Left ventricle myocardium inferior (tissue), 1 donor: ENCODE measurements at places on chromosomes 11 and 22. TPM values are rescaled to one million over a fixed set of nuclear protein-coding genes. Genes with fewer than 3 reads are reported as not detected.

DNA sequence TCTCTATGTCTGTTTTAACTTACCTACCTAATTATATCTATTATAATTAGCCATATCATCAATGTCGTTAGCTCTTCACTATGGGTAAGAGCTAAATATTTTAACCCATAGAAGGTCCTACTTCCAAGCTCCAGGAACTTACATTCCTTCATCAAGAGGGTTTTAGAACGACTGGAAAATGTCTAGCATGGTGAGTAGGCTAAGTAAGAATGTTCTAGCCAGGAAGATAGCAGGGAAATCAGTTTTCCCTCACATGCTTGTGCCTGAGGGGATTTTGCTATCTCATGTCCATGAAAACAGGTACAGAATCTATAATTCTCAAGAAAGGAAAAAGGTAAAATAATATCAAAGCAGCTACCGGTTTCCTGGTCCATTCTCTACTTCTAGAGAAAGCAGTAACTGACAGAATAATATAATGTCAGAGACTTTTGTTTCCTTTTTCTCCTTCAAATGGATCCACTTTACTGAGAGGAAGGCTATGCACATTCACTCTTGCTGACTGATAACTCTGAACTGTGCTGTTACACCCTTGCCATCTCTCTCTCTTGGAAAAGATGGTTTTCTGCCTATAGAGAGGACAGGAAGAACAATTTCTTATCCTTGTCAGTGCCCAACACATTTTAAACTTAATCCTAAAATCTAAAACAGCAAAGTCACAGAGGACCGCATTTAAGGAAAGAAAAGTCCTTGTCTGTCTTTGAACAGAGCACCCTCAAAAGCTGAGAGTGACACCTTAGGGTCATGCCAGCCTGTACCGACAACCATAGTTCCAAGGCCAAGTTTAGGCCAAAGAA lies 67.0 kb downstream of the MAML2 start:
- peaks cover 18% of the 10 kb centered on the region for H3K4me1 ChIP-seq
- no peaks in the 10 kb centered on the region for H3K36me3 ChIP-seq
- no peak overlapping the region for H3K4me3 ChIP-seq
- H3K27me3 ChIP-seq = no peaks in the 10 kb centered on the region
- H3K27ac ChIP-seq = no peak overlapping the region

DNA sequence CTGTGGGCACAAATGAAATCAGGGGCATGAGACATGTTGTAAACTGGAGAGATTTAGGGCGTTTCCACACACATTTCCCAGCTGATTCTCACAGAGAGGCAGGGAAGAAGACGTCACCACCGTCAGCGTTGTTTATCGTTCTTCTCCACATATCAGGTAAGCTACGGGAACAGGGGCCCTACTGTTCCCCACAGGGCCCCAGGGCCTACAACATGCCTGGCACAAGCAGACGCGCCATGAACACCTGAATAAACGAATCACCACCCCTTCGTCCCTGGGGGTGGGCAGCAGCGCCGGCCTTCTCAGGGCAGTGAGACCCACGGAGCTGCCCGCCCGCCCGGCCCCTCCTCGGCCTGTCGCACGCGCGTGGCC lies 342 bp downstream of the EFCAB6 start:
- H3K27me3 ChIP-seq = no peaks in the 10 kb centered on the region
- H3K4me3 ChIP-seq = peak overlapping the region; percentile 95
- peaks cover 26% of the 10 kb centered on the region for H3K4me1 ChIP-seq
- DNase-seq = no peak
- no peaks in the 10 kb centered on the region for H3K36me3 ChIP-seq
- peak overlapping the region; percentile 86 for H3K27ac ChIP-seq

GRCh38 chr22:50731811-50732624 lies 6.0 kb upstream of the ACR start:
- H3K4me1 ChIP-seq = peaks cover 68% of the 10 kb centered on the region
- peak; percentile 37 for DNase-seq
- peak overlapping the region; percentile 70 for H3K27ac ChIP-seq
- H3K4me3 ChIP-seq = peak overlapping the region; percentile 38

GRCh38 chr11:5809122-5809519 lies 397 bp downstream of the OR52N2 start:
- DNase-seq = no peak
- peaks cover 12% of the 10 kb centered on the region for H3K4me1 ChIP-seq
- no peaks in the 10 kb centered on the region for H3K36me3 ChIP-seq
- H3K4me3 ChIP-seq = peak overlapping the region; percentile 67
- peaks cover 8% of the 10 kb centered on the region for H3K27me3 ChIP-seq
- H3K27ac ChIP-seq = no peak overlapping the region

- no peak overlapping the region for H3K27ac ChIP-seq
- H3K4me3 ChIP-seq = no peak overlapping the region
- H3K36me3 ChIP-seq = no peaks in the 10 kb centered on the region
Observed at GRCh38 chr22:22878801-22879674, 8.6 kb upstream of the IGLL5 start.

DNA sequence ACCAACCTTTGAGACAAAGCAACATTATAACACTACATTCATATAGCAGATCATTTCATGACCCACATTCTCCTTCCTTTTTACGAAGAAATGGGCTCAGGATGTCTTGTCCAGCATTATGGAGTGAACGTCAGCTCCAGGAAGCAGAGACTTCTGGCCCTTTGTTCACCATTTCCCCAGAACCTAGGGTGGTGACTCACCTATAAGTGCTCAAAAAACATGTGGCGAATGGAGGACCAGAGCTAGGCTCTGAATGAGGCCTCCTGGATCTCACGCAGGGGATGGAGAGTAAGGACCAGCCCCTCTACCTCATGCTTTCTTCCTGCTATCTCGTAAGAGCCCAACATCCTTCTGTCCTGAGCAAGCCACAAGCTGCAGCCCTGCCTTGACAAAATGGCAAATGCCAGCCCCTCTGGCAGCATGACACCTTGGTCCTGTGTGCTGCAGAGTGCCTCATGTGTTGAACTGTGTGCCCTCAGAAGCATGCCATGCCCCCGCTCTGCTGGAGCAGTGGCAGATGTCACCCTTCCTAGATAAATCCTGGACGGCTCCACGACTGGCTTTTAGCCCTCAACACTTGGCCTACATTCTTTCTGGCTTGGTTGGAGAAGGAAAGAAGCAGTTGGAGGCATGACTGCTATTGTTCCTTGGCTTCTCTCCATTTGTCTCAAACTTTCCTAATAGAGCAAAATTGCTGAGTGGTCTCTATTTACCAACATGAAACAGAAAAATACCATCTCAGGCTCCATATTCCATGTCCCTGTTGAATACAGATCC lies 6.5 kb upstream of the ST3GAL4 start:
- H3K36me3 ChIP-seq = peaks cover 13% of the 10 kb centered on the region
- no peaks in the 10 kb centered on the region for H3K27me3 ChIP-seq
- DNase-seq = peak; percentile 66

DNA sequence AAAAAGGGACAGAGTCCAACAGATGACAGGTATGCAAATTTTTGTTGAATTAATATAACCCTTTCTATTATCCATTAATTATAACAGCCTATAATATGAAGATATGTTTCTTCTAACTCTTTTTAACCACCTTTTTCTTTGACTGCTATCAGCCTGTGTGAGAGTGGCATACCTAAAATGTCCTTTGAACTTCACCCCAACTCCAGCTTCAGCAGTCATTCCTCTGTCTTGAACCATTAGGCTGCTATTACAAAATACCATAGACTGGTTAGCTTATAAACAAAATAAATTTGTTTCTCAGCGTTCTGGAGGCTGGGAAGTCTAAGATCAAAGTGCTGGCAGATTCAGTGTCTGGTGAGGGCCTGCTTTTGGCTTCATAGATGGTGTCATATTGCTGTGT lies 564.6 kb upstream of the FAT3 start:
- no peak overlapping the region for H3K4me3 ChIP-seq
- H3K27me3 ChIP-seq = no peaks in the 10 kb centered on the region
- no peak overlapping the region for H3K27ac ChIP-seq
- DNase-seq = no peak
- H3K4me1 ChIP-seq = no peaks in the 10 kb centered on the region
- no peaks in the 10 kb centered on the region for H3K36me3 ChIP-seq

- no peak overlapping the region for H3K4me3 ChIP-seq
- DNase-seq = no peak
- H3K4me1 ChIP-seq = no peaks in the 10 kb centered on the region
- peaks cover 98% of the 10 kb centered on the region for H3K27me3 ChIP-seq
- H3K27ac ChIP-seq = no peak overlapping the region
Observed at GRCh38 chr11:45577752-45578151, 87.7 kb downstream of the CHST1 start.

- H3K4me1 ChIP-seq = no peaks in the 10 kb centered on the region
- no peaks in the 10 kb centered on the region for H3K36me3 ChIP-seq
- peaks cover 4% of the 10 kb centered on the region for H3K27me3 ChIP-seq
- no peak overlapping the region for H3K4me3 ChIP-seq
- DNase-seq = no peak
Observed at GRCh38 chr22:29450222-29450621, 11.8 kb downstream of the RFPL1 start.

DNA sequence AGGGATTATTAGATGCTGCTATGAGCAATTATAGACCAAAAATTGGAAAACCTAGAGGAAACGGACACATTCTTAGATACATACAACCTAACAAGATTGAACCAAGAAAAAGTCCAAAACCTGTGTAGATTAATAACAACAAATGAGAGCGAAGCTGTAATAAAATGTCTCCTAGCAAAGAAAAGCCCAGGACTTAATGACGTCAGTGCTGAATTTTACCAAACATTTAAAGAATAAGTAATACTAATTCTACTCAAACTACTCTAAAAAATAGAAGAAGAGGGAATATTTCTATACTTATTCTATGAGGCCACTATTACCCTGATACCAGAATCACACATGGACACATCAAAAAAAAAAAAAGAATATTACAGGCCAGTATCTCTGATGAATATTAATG lies 309.5 kb upstream of the ANO5 start:
- no peak for DNase-seq
- no peak overlapping the region for H3K27ac ChIP-seq
- H3K27me3 ChIP-seq = no peaks in the 10 kb centered on the region
- H3K4me3 ChIP-seq = no peak overlapping the region
- H3K4me1 ChIP-seq = no peaks in the 10 kb centered on the region

The CYP2D6 gene
- total RNA-seq = 0.16 TPM

The OR8D1 gene
- total RNA-seq = not detected

The RFPL3 gene
- not detected for total RNA-seq

The ANO1 gene
- total RNA-seq = 7.7 TPM

The TECTA gene
- total RNA-seq = 1.1 TPM

The ACP2 gene
- 17.7 TPM for total RNA-seq

The ARHGAP42 gene
- total RNA-seq = 11.1 TPM

The METTL15 gene
- total RNA-seq = 10.5 TPM

The CRYBB2 gene
- not detected for total RNA-seq

The NPAS4 gene
- not detected for total RNA-seq
